Activated gamma-delta T cell (primary cell): ENCODE measurements at places on chromosomes 1 and 21.

- DNase-seq = no peak
These were observed 95.0 kb downstream of the SLC30A10 start for GRCh38 chr1:219833214-219833815.

- no peak for DNase-seq
These were observed 7.5 kb upstream of the GATAD2B start for GRCh38 chr1:153929981-153930948.

DNA sequence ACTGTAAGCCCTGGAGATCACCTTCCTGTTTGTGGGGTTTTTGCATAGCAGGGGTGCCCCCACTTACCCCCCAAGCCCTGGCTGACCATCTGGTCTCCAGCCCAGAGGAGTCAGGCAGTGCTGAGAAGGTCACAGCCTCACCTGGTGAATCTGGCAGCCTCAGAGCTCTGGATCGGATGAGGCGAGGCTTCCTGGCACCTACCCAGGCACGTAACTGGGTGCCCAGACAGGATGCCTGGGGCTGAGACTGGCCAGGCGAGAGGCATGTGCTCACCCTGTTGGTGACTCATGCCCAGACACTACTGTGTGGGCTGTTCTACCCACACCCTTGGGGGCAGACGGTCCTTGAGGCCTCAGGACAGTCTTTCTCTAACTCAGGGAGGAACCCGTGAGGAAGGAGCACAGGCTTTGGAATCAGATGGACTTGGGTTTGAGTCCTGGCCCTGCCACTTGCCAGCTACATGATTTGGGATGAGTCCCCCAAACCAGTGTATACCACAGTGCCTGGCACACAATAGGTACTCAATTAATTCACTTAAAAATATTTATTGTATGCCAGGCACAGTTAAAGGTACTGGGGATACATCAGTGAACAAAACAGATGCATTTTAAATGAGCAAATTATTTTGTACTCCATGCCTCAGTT, 15.1 kb upstream of the PADI3 start:
- DNase-seq = no peak

DNA sequence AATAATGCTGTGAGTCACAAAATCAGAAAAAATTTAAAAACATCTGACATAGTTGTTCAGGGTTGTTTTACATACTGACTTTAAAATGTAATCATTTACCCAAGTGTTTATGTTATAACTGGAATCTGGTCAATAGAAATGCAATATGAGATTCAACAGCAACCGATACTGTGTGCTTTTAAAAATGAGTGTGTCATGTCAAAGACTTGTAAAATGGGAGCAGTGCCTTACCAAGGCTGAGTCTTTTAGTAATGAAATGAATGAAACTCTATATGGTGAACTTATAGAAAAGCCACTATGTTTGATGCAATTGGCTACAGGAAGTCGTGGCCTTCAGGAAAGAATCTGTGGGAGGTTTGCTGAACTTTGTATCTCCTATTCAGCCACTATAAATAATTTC, 570.2 kb downstream of the DPYD start:
- DNase-seq = no peak

GRCh38 chr1:240029418-240029817, 62.3 kb upstream of the FMN2 start:
- DNase-seq = no peak

DNA sequence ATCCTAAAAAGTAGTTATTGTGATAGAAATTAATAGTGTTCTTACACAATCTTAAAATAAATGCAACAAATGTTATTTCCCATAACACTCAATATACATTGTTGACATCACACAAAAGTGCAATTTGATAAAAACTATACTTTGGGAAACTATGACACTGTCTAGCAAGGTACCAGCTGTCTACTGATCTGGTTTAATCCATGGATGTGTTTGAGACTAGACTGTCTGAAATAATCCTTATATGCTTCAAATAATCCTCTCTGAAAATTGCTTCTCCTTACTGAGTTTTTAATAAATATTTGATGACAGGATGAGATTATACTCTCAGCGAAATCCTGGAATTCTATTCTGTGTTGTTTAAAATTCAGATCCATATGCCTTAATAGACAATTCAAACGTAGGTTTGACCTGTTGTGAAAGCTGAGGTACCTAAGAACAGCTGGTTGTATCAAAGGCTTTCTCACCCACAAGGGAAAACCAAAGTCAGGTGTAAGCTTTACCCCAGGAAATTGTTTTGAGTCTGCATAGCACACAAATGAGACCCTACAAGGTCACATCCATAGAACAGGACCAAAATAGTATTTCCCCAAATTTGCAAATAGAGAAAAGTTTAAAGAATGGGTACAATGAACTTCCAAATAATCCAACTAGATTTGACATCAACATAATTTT, 8.8 kb upstream of the GFI1 start:
- DNase-seq = no peak
